ENCODE measurements at places on chromosomes 2 and 18.

GRCh38 chr18:8615397-8616027 lies 6.3 kb downstream of the RAB12 start:
- no peak for DNase-seq

DNA sequence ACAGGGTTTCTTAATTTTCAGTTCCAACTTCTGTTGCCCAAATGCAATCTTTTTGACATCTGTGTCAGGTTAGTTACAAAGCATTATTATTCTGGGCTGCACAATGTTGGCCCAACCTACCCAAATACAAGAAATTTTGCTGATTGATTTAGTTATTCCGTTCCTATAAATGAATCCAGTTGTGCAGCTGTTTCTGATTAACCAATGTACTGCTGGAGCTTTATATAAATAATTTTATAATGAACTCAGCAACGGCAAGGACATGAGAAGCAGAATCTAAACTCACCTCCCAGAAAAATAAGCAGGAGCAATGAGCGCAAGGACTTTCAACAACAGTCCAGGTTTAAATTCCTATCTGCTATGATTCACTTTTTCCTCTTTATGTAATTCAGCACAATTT lies 76.3 kb upstream of the WIPF1 start:
- DNase-seq: no peak

GRCh38 chr2:108377401-108377800 lies 353 bp upstream of the SULT1C4 start:
- DNase-seq: no peak

GRCh38 chr2:189618197-189618596 lies 37.6 kb upstream of the SLC40A1 start:
- no peak for DNase-seq

- peak; percentile 80 for DNase-seq
Measured at GRCh38 chr2:202135091-202135874, 62.2 kb downstream of the KIAA2012 start.

Data from cardiac septum (tissue), 1 donor.